ENCODE measurements at places on chromosomes 1 and 21.

GRCh38 chr1:233509526-233509925 is 104.4 kb upstream of the KCNK1 start:
- DNase-seq: no peak

GRCh38 chr21:25039461-25040380 is 567.6 kb downstream of the MRPL39 start:
- DNase-seq: no peak

DNA sequence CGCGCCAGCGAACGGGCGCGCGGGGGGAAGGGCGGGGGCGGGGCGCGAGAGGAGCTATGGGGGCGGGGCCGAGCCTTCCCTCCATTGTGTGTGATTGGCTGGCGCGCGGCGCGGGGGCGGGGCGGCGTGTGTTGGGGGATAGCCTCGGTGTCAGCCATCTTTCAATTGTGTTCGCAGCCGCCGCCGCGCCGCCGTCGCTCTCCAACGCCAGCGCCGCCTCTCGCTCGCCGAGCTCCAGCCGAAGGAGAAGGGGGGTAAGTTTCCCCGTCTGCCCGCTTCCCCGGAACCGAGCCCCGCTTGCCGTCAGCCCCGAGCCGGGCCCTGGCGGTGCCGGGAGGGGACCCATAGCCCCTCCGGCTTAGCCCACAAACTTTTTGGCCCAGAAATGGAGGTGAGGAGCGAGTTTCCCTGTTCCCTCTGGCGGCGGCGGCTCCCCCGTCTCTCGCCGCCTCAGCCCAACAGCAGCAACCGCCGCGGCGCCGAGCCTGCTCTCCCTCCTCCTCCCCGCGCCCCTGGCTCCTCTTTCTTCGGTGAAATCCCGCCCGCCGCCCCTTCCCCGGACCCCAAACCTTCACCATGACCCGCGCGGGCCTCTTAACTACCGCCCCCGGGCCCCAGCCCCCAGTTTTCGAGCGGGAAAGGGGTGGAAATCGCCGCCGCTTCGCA is at the start of gene H3-3A:
Gene H3-3A, plus strand, starts transcription at position 159 of the 666 bp plus-strand sequence. CDS start 1,636 bp downstream, outside the sequence.
- peak; percentile 89 for DNase-seq

DNA sequence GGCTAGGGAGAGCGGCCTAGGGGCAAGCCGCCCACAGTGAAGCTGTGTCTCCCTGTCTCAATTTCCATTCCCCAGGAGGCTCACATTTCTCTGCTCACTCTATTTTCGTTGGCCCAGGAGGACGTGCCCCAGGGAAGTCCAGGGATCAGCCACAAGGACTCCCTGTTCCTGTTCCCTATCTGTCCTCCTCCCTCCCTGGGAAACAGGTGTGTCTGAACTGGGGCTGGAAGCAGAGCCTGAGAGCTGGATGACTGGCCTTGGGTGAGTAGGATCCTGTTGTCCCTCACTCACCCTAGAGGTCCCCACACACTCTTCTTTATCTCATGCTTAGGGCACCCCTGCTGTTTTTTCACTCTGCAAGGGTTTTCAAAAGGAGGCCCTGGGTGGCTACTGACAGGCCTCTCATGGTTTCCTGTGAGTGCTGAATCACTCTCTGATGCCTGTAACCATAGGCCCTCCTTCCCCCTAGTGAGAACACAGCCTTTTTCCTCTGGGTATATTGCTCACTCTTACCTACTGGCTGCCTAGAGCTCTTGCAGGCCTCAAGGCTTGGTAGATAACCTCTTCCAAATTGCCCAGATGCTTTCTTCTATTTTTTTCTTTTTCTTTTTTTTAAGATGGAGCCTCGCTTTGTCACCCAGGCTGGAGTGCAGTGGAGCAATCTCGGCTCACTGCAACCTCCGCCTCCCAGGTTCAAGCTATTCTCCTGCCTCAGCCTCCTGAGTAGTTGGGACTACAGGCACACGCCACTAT is 3.3 kb upstream of the UTP11 start:
- DNase-seq: no peak

DNA sequence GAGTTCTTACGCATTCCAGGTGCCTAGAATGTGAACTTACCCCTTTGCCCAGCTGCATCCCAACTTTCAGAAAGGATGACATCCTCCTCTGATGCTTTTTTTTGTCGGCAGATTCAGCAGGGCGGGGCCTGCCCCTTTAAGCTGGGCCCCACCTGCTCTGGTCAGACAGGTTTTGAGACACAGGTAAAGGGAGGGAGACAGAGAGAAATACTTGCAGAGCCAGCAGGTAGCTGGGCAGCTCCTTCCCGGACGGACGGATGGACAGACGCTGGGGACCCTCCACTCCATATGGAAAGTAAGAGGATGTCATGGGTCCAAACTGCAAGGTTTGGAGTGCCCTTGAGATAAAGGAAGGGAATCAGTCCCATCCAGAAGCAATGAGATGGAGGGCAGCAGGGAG is at the start of gene TMEM79:
Gene TMEM79, plus strand, starts transcription at position 214 of the 400 bp plus-strand sequence. CDS start 902 bp downstream, outside the sequence.
- no peak for DNase-seq

DNA sequence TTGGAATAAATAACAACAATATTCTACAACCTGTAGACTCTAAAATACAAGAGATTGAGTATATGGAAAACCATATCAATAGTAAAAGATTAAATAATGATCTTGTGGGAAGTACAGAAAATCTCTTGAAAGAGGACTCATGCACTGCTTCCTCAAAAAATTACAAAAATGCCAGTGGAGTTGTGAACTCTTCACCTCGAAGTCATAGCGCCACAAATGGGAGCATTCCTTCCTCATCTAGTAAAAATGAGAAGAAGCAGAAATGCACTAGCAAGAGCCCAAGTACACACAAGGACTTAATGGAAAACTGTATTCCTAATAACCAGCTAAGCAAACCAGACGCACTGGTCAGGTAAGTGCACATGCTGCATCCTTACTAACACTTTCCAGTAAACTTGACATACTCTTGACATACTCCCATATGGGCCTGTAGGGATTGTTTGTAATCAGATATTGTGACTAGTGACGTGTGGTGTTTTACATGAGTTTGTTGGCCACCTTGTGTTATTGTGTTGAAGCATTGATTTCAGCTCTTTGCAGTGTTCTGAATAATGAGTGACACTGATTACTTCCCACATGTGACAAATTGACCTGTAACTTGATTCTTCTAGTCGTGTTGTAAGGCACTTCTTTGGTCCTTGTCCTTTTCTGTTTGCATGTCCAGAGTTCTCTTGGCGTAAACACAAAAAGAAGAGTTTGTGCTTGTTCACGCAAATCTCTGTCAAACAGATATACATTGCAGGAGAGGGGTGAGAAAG is 28.0 kb downstream of the MACO1 start:
- no peak for DNase-seq

DNA sequence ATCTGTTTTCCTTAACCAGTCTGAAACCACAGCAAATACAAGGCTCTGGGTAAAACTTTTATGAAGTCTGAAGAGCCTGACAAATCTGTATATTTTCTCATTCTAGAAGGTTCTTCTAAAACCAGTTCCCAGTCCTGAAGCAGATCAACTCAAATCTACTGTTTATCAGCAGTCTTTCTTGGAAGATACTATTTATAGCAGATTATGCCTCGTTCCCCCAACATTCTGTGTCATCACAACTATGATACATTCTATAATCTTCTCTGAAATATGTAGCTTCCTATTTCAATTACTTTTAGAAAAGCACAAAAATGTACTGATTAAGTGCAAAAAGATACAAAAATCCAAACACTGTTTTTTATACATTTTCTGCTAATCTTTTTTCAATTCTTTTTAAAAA is 67.5 kb downstream of the NIBAN1 start:
- DNase-seq: no peak

- DNase-seq: no peak
Measured at GRCh38 chr1:187001198-187001889, 172.6 kb downstream of the PLA2G4A start.

DNA sequence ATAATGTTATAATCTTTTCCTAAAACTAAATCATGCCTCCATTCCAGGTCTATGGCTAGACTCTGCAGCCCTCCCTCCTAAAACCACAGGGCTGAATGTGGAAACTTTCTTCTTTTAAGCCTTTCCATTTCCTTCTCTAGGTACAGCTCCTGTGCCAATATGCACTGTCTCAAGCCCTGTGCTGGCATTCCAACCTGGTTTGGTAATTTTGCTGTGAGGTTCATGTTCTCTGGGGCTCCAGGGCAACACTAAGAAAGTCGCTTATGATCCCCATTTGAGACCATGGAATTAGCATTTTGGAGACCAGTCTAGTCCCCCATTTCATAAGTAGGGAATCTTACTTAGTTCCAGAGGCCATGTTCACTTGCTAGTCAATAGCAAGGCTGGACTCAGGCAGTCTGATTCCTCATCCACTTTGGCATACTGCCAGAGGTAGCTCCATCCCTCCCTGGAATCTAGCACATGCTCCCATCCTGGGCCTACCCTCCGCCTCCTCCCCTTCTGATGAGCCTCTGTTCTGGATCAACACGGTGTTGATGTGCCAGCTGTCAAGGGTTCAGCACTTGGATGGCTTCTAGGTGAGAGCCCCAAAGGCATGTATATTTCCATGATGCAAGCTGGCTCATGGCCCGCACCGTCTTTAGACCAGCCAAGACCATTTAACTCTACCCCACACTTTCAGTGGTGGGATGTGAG is 36.5 kb downstream of the ZMYND12 start:
- no peak for DNase-seq

- no peak for DNase-seq
Measured at GRCh38 chr1:53465023-53465957, 6.1 kb downstream of the DMRTB1 start.

GRCh38 chr1:177701654-177702353 is 268.1 kb downstream of the SEC16B start:
- DNase-seq: no peak

DNA sequence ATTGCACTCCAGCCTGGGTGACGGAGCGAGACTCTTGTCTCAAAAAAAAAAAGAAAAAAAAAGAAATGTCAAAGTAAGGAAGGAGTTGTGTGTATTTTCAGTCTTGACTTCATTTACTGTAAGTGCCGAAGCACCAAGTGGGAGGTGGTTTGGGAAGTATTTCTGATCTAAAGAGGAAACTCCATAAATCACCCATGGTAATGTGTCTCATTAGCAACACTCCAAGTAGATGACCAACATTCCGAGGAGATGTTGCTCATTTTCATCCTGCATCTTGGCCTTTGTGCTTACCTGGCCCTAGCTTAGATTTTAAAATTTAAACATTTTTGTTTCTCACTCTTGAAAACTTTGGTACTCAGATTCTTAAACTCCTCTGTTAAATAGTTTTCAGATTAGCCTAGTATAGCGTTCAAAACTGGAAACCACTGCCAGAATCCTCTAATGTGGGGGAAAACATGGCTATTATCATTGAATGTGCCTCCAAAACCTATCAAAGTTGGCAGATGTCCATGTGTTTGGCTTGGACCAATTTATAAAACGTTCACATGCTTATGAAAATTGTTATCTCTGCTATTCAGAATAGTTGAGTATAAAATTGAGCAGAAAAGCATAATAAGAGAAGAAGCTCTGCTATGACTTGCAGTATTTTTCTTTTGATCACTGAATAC is 110.4 kb downstream of the NFIA start:
- no peak for DNase-seq

DNA sequence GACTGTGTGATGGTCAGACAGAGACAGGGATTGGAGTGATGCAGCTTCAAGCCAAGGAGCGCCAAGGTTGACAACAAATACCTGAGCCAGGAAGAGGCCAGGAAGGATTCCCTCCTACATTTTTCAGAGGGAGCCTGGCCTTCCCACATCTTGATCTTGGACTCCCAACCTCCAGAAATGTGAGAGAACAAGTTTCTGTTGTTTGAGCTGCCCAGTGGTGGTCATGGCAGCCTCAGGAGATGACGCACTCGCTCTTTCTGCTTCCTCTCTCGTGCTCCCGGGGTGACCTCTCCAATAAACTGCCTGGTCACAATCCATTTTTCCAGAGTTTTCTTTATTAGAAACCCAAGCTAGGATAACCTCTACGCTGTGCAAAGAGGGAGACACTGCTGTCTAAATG is 16.6 kb upstream of the IGSF5 start:
- no peak for DNase-seq

GRCh38 chr21:41895643-41896493 is 16.7 kb upstream of the PRDM15 start:
- peak; percentile 19 for DNase-seq

DNA sequence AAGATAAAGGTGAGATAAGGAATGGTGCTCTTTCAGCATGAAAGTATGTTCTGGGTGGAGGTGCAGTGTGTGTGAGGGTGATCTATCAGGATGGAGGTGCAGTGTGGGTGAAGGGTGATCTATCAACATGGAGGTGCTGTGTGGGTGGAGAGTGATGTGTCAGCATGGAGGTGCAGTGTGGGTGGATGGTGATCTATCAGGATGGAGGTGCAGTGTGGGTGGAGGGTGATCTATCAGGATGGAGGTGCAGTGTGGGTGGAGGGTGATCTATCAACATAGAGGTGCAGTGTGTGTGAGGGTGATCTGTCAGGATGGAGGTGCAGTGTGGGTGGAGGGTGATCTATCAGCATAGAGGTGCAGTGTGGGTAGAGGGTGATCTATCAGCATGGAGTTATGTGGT is 12.3 kb upstream of the MAP10 start:
- DNase-seq: no peak

DNA sequence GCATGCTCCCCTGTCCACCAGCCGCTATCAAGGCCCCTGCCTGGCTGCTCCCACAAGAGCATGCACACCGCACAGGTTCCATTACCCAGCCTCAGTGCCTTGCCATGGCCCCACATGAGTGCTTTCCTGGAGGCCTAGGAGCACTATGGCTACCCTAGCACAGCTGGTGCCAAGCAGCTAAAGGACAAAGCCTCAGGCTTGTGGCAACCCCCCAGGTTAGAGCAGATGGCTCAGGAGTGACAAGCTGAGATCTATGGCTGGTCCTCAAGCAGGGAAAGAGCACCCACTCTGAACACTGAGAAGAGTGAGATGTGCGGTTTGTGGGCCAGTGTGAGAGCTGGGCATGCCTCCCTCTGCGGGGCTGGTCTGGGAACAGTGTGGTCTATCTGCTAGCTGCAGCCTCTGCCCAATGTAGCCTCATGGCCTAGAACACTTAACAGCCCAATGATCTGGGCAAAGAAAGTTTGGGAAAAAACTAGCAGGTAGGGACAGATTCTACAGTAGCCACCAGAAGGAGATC is 129.8 kb downstream of the VAV3 start:
- no peak for DNase-seq

DNA sequence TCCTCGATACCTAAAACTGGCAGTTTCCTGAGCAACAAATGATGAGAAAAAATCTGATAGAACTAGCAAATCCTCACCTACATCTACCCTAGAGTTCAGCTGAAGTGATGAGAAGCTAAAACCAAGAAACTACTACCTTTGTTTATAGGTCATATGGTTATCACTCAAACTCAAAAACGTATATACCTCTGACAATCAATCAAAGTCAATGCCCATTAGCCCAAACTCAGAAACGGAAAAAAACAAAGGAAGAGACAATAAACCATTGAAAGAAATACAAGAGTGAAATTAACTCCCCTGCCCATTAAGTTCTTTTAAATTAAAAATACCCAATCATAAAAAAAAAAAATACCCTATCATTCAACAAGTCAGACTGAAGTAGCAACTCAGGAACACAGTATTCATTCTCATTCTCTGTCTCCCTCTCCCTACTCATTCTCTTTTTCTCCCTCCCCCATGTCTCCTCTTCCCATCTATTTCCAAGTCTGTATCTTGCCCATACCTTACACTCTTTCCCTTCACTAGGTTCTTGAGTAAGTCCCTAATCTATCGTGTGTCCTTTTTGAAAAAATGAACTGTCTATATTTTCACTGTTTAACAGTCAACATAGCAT is 6.8 kb downstream of the CDC42BPA start:
- DNase-seq: no peak

GRCh38 chr1:86062453-86062852 is 94.1 kb downstream of the COL24A1 start:
- no peak for DNase-seq

- no peak for DNase-seq
Measured at GRCh38 chr1:48480504-48480903, 8.5 kb upstream of the SPATA6 start.

GRCh38 chr1:25664357-25665199 is 48.0 kb downstream of the MAN1C1 start:
- no peak for DNase-seq
